COLO829 (cell line): ENCODE measurements at places on chromosomes 5 and 9.

DNA sequence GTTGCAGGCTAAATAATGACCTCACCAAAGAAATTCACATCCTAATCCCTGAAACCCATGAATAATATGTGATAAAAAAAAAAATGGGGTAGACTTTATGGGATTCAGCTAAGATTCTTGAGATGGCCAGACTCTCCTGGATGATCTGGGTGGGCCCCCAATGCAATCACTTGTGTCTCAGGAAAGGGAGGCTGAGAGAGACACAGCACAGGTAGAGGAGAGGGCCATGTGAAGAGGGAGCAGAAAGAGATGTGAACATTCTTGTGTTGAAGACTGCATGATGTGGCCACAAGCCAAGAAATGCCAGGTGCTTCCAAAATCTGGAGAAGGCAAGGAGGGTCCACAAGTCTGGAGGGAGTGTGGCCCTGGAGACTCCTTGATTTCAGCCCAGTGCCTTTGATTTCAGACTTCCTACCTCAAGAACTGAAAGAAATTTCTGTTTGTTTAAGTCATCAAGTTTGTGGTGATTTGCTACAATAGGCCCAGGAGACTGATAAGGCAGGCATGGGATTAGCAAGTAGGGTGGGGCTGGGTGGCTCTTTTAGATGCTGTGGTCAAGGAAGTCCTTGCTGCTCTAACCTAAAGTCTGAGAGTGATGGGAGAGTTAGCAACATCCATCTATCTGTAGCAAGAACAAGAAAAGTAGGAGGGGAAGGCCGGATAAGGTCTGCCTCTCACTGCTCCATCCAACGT is 86.6 kb upstream of the FAM120A start:
- no peak for DNase-seq

DNA sequence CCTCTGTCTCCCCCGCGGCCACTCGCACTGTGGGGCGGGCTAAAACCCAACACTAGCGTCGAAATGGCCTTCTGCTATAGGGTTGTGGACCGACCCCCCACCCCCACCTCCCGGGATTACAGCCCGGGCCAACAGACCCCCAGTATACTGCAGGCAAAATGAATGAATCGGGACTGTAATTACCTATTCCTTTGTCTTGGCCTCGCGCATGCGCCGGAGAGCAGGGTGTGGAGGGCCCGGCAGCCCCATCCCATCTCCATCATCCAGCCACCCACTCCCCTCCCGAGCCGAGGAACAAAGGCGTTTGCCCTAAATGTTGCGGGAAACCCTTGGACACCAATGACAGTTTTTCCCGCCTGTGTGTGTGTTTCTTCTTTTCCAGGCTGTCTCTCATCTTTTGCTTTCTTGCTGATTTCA is 1.6 kb downstream of the BASP1 start:
- DNase-seq: no peak

GRCh38 chr9:87513161-87513560 is 15.5 kb downstream of the DAPK1 start:
- no peak for DNase-seq

- no peak for DNase-seq
Observed at GRCh38 chr5:7244208-7244607, 151.7 kb upstream of the ADCY2 start.

DNA sequence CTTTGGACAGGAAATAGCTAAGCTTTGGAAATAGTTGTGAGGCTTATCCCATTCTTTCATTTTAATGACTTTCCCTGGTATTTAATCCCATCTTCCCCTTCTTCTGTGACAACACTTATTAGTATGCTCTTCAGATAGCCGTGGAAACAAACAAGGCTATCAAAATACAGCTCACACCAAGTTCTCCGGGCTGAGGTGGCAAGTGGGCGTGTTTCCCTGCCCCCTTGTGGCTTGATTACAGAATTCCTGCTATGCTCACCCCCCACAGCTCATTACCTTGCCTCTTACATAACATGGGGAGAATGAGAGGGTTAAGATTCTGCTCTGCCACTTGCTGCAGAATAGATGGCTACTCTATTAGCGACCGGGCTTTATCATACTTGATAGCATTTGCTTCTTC is 437.1 kb upstream of the TLE4 start:
- DNase-seq: no peak

DNA sequence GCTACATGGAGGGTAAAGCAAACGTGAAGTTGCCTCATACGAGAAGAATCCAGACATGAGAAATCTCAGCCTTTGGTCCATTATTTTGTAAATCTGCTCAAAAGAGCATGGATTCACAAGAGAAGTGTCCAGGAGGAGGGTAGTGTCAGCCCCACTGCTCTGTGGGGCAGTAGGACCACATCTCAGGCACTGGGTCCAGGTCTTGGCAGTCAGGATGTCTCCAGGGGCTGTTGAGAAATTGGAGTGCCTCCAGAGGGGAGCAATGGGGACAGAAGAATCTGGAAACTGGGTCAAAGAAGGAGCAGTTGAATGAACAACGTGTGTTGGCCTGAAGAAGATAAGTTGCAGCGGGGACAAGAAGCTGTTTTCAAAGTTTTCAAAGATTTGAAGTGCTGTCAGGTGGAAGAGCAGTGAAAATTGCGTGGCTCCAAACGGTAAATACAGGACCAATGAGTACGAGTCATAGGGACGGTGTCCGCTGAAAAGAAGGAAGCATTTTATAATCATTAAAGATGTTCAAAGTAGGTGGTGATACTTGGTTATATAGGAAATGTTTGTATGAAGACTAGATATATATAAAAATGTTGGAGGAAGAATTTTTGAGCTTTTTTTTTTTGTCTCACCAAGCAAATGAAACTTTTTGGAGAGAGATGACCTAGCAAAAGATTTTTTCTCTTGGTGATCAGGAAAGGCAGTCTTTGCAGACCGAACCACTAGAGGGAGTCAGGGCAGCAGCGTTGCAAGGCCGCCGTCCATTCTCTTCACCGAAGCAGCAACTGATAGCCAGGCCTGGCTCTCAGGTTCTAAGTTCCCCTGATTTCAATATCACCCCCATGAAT is 57.1 kb upstream of the ZBED3 start:
- peak; percentile 14 for DNase-seq

GRCh38 chr5:134252671-134253070 is 26.8 kb upstream of the PPP2CA start:
- DNase-seq: peak; percentile 25

- DNase-seq: peak; percentile 20
Observed at GRCh38 chr5:126965061-126965475, 65.3 kb downstream of the MARCHF3 start.

DNA sequence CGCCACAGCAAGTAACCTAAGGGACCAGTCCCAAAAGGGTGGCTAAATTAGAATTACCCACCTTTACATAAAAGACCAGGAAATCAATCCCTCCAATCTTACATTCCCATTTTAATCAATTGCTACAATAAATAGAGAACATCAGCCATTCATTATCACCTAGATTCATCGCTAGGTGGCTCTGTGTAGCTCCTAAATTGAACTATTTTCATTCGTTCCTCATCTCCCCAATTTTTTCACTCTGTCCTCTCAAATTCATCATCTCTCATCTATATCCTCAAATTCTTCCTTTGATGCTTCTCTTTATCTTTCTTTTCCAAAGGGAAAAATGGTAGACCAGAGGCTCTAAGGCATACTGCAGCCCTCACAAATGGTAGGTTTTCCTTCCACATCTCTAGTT is 108.2 kb upstream of the TNC start:
- DNase-seq: no peak

GRCh38 chr9:16052757-16053530 is 500.1 kb downstream of the CCDC171 start:
- DNase-seq: no peak

DNA sequence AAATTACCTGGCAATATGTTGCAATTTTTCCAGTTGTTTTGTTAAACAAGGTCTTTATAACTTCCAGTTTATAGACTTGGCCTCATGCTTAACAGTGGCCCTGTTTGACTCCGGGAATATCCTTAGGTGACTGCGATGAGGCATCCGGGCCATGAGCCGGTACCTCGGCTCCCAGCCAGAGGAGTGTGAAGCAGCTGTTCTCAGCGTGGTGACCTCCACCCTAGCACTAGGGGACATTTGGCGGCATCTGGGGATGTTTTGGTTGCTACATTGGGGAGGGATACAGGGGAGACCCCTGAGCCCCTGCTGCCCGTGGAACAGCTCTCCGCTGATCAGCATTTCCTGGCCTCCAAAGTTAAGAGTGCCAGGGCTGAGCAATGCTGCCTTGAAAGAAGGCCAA is 533.4 kb downstream of the IRX1 start:
- no peak for DNase-seq

DNA sequence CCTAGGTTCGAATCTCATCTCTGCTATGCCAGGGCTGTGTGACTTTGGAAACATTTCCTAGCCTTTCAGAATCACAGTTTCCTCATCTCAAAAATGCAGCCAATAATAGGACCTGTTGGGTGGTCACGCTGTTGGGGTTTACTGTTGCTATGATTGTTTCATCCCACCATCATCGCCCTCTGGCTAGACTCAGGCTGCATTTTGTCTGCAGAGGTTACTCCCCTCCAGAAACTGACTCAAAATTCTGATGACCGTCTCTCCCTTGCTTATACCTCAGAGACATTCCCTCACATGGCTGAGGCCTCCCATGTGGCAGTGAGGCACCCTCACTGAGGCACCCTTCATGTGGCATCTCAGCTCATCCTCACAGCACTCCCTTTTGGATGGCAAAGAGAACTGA is 61.6 kb downstream of the COL27A1 start:
- no peak for DNase-seq

DNA sequence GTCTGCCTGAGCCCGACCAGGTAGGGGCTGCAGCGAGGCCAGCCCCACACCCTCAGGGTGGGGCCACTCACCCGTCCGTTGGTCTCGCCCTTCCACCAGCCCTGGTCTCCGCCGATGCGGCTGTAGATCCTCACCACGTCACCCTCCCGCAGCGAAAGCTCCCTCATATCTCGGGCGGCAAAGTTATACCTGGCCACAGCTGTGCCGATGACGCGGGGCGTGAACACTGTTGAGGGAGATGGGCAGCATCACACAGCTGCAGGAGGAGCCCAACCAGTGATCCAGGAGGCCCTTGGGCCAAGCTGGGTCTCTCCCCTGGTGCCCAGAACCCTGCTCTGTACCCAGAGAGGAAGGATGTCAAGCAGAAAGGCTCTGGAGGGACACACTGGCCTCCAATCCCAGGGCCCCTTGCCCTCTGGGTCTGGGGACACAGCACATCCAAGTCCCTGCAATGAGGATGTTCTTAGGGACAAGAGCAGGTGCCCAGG is 30.3 kb upstream of the SARDH start:
- DNase-seq: no peak

DNA sequence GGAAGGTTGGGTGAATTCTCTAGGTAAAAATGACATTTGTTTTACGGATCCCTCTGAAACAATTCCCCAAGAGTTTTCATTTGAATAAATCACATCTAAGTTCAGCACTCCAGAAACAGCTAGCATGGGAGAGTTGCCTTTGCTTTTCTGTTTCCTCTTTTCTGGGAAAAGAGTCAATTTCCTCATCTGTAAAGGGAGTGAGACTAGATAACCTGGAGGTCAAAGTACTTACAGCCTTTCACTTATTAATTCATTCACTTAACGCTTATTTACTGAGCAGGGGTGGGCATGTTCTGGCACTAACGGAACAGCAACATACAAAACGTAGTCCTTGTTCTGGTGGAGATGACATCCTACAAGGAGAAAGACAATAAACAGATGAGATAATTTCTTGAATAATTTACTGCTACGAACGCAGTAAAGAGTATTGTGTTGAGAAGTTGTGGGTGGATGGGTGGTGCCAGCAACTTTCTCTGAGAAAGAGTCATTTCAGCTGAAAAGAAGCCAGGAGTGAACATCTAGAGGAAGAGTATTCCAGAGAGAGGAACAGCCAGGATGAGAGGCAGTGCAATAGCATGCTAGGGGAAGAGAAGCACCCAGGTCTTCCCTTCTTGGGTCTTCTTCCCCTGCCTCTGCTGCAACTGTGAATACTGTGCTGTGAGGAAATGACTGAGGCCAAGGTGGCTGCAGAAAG is 335.6 kb downstream of the ZSWIM6 start:
- DNase-seq: no peak

DNA sequence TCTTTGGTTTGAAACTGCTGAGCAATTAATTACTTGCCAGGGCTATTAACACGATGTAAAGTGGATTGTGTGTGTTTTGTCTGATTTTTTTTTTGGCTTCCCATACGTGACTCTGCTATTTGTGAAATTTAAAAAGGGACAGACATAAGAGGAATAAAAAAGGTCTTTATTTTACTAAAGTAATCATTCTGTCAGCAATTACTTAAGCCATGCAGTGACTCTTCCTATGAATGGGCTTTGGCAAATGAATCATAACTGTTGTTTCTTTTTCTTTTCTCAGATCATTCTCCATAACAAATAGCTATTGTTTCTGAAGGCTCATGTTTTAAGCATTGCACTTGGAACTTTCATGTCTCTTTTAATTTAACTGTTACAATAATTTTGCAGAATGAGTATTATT is 461.3 kb upstream of the RORB start:
- peak; percentile 50 for DNase-seq

DNA sequence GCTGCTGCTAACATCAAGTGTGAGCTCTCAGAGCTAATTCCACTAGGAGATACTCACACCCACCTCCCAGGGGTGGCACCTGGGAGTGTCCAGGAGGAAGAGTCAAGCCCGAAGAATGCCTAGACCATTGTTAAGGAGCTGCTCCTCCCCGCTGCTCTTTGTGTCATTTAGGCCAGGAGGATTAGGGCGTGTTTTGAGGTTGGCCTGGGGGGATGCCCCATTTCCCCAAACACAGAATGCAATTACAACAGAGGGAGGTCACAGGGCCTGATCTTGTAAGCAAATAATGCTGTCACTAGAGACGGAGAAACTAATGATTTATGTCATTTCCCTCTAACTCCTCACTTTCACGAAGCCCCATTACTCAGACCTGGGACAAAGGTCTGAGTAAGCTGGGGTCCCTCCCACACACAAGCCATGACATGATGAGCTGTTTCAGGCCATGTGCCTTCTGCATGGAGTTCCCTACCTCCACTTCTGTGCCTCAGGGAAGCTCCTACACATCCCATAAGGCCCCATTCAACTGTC is 312.5 kb downstream of the ACTL7B start:
- peak; percentile 28 for DNase-seq

GRCh38 chr9:9122230-9122875 is 1322.8 kb upstream of the DMAC1 start:
- no peak for DNase-seq
